ENCODE measurements at places on chromosomes 6 and 20.

GRCh38 chr6:151071295-151071694, 168.5 kb upstream of the AKAP12 start:
- DNase-seq = peak; percentile 51

- DNase-seq = no peak
Measured at GRCh38 chr20:51525241-51526105, 17.0 kb downstream of the NFATC2 start.

DNA sequence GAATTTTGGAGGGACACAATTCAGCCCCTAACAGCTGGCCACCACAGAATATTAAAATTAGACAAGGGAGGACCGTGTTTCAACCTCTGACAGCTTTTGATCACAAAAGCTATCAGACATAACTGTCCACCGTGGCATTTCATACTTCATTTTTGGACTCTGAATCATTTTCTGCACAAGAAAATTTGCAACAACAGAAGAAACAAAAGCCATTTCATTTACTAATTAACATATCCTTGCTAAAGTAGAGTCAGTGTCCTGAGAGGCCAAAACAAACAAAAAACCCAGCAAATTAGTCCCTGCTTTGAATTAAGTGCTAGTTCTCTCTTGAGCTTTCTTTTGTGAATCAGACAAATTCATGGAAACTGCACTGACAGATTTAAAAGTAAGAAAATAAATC, 17.6 kb upstream of the COL12A1 start:
- no peak for DNase-seq

GRCh38 chr6:14861491-14861943, 384.4 kb upstream of the JARID2 start:
- no peak for DNase-seq

DNA sequence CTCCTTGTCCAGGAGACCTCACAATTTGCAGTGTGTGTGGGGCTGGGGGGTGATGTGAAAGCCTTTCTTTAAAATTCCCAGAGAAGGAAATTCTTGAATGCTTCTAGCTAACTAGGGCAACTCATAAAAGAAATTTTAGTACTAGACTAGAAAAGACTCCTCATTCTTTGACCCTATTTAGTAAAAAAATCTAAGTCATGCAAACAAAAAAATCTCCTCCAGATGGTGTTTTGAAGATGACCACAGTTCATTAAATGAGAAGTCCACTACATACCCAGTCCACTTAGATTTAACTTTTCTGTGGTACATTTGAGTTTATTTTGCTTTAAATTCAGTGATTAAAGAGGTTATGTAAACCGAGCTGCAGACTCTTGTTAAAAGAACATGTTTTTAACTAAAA, 67.5 kb downstream of the NDUFAF5 start:
- DNase-seq = no peak

DNA sequence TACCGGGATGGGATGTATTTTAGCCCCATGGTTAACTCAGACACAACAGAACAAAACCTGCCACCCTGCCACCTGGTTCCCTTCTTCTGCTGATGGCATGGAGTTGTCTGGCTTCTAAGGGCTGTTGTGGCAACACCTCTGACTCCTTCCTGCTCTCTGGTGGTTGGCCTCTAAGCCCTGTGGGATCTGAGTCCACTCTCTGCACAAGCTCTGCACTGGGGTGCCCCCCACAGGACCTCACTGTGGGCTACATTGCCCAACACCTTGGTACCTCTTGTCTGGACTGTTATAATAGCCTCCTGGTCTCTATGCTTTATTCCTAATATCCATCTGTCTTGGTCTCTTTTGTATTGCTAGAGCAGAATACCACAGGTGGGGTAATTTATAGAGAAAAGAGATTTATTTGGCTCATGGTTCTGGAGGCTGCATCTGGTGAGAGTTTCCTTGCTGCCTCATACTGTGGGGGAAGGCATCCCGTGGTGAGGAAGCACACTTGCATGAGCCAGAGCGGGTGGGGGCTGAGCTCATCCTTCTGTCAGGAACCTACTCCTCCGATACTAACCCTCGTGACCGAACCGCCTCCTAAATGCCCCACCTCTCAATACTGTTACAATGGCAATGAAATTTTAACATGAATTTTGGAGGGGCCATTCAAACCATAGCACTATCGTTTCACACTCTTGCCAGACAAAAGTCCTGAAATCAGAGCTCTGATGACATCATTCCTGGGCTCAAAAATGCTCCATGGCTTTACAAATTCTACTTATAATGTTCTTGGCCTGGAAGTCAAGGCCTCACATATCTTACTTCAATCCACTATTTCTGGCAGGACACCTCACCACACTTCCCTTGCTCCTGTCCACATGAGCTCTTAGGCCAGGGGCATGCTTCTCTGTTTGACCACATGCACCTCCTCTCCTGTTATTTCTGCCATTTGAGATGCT, 127.2 kb downstream of the PAX1 start:
- DNase-seq = peak; percentile 75
